ENCODE measurements at places on chromosomes 6 and 20.

GRCh38 chr6:157728183-157728881 lies 94.7 kb upstream of the SNX9 start:
- DNase-seq: no peak

- DNase-seq: no peak
Observed at GRCh38 chr20:63488315-63489251, 10.3 kb downstream of the EEF1A2 start.

DNA sequence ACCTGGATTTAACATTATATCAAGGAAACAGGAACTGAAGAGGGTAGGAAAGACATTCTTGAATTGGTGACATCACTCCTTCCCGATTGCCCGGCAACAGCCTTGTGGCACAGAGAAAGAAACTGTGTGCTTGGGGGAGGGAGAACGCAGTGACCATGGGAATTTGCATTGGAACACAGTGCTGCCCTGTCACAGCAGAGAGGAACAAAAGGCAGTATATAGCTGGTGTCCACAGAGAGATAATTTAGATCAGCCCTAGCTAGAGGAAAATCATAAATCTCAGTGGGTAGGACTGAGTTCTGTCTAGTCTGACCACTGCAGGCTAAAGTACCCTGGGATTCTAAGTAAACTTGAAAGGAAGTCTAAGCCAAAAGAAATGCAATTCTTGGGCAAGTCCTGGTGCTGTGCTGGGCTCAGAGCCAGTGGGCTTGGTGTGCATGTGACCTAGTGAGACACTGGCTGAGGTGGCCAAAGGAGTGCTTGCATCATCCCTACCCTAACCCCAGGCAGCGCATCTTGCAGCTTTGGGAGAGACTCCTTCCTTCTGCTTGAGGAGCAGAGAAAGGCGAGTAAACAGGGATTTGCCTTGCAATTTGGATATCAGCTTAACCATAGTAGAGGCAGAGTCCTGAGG lies 697.6 kb downstream of the HACE1 start:
- DNase-seq: no peak

- DNase-seq: no peak
Observed at GRCh38 chr6:85321906-85322305, 128.0 kb upstream of the NT5E start.

DNA sequence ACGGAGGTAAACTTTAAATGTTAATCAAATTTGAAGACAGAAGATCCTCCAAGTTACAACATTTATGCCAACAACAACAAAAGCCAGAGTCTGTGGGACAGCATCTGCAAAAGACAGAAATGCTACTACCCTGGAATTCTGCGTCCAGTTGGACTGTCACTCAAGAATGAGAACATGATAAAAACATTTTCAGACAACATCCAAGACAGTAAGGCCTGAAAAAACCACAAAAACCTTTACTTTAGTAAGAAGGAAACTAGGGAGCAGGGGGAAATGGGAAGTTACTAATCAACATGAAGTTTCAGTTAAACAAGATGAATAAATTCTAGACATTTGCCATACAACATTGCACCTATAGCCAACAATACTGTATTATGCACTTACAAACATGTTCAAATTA lies 77.6 kb downstream of the MLIP start:
- DNase-seq: no peak

DNA sequence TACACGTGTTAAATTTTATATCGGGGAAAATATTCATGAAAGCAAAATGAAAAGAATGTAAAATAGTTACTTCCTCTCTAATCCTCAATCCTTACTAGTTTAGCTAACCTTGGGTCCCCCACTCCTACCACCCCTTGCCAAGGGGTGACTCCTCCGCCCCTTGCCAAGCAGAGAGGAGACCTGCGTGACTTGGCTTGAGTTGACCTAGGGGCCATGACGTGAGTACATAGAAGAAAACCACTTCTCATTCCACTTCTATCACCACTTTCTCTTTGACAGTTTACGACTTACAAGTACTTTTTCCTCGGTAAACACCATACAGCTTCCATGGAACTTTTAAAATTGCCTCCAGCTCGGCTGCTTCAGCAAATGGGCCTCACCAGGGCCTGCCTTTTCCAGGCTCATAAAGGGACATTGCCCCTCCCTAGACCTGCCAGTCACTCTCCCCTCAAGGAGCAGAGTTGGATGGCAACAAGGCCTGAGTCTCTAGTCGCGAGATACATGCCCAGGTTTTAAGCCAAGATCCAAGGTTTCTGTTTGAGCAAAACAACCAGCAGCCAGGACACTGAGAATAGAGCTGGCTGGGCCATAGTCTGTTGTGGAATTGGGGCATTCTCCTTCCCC lies 29.9 kb downstream of the SDCBP2 start:
- no peak for DNase-seq

DNA sequence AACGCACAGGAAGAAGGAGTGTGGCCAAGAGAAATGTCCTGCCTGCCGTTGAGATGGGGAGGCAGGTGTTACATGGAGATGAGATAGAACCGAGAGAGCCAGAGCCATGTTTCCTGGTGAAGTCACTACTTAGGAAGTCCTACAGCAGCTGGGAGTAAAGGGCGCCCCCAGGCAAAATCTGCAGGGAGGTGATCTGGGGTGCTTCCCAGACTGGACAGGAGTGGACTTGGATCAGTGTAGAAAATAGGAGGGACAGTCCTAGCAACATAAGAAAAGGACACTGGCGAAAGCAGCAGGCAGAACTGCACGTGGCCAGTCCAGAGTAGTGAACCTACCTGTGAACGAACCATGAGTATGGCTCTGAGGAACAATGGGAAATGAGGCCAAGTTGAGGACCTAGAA lies 85.3 kb downstream of the CD164 start:
- no peak for DNase-seq

Measured in stimulated activated CD4-positive, alpha-beta T cell treated with anti-CD3 and anti-CD28 coated beads, Interleukin-2, amount 100 ng/mL, for 24 hours (primary cell).